ENCODE measurements at places on chromosomes 12 and 14.

DNA sequence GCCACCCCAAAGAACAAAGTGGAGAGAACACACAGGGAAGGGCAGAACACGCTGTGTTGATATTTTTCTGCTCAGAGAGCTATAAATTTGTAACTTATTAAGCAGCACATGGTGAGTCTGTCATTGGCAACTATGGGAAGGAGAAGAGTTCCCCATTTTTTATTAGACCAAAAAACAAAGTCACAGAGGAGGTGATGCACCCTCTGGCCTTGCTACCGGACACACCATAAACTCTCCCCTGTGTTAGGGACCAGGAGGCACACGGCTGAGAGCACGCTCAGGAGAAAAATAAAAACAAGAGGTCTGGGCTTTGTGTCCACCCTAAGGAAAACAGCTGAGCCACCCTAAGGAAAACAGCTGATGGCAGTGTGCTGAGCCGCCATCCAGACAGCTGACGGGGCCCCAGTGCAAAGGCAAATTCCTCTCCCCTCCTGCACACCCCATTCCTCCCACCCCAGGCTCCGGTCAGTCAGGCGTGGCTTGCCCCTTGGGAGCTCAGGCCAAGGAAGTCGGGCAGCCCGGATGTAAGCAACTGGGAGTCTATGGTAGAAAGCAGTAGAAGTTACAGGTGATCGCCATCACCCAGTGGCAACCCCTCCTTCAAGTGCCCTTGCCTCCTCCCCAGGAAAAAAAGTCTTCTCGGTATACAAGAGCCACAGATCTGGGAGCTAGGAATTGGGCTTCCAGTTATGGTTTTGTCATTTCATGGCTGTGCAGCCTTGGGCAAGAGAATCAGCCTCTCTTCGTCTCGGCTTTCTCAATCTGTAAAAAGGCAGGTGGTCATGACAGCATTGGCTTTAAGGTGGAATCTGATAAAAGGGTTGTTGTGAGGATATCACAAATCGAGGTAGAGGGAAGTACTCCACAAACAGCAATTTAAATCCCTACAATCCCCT lies 2.4 kb downstream of the PXN start:
- no peak for DNase-seq

DNA sequence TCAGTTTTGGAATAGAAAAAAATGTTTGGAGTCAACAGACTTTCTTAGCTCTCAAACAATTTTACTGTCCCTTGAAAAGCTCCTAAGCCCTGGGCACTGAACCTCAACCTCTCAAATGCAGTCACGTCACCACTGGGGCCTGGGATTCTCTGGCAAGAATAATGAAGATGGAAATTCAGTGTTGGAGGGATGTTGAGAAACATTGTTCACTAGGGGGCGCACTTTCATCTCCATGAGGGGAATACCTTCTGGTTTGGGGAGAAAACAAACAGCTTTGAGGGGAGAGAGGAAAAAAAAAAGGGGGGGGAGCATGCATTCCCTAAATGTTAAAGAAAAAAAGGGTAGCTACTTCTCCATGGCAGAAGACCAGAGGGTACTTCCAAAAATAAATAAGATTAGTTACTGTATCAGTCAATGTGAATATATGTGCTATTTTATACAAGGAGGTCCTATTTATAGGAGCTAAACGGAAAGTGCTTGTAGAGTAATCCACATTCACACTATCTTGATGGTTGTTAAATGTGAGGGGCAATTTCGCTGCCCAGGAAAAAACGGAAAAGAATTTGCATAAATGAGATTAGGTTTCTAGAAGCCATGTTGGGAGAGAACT lies 5.8 kb upstream of the TBPL2 start:
- no peak for DNase-seq

- no peak for DNase-seq
These were observed 156.4 kb downstream of the NEDD1 start for GRCh38 chr12:97063292-97063935.

- no peak for DNase-seq
These were observed 269.9 kb downstream of the DUSP6 start for GRCh38 chr12:89082370-89082753.
